Naive thymus-derived CD8-positive, alpha-beta T cell (primary cell): ENCODE measurements at places on chromosomes 7 and 10.

GRCh38 chr10:75496191-75496567 lies 64.8 kb downstream of the LRMDA start:
- no peak for DNase-seq

DNA sequence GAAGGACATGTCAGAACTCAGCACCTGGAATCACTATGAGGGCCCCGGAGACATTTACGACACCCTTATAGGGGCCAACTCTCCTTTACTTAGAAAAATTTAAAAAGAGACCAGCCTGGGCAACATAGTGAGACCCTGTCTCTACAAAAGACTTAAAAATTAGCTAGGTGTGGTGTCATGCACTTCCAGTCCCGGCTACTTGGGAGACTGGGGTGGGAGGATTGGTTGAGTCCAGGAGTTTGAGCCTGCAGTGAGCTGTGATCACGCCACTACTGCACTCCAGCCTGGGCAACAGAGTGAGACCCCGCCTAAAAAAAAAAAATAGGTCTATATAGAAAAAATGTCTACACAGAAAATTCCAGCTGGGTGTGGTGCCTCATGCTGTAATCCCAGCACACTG lies 7.5 kb upstream of the CYTH3 start:
- no peak for DNase-seq

DNA sequence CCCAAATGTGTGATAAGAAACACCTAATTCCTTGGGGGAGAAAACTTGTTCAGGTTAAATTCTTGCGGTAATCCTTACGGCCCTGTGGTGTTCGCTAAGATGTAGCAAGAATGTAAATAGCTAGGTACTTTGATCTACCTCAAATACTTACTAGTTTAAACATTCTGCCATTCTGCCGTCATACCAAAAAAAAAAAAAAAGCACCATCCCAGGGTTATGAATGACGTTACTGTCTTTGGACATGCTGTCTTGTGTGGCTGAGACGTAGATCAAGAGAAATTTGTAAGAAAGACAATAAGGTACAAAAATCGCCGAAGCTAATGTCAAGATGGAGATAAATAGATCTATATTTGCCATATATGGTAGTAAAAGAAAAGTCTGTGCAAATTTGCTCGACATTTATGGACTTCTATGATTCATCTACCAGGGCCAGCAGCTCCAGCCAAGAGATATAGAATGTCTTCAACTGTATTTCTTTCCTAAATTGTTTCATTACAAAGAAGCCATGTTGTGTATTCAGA lies 195.6 kb downstream of the CUX1 start:
- no peak for DNase-seq

DNA sequence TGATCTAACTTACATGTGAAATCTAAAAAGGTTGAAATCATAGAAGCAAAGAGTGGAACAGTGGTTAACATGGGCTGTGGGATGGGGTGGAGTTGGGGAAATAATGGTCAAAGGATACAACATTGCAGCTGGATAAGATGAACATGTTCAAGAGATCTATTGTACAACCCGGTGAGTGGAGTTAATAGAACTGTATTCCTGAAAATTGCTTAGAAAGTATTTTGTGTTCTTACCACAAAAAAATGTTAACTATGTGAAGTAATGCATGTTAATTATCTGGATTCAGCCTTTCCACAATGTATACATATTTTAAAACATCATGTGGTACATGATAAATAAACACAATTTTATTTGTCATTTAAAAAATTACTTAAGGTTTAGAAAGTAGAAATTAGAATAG lies 271.0 kb upstream of the LRRTM3 start:
- DNase-seq, result no peak

DNA sequence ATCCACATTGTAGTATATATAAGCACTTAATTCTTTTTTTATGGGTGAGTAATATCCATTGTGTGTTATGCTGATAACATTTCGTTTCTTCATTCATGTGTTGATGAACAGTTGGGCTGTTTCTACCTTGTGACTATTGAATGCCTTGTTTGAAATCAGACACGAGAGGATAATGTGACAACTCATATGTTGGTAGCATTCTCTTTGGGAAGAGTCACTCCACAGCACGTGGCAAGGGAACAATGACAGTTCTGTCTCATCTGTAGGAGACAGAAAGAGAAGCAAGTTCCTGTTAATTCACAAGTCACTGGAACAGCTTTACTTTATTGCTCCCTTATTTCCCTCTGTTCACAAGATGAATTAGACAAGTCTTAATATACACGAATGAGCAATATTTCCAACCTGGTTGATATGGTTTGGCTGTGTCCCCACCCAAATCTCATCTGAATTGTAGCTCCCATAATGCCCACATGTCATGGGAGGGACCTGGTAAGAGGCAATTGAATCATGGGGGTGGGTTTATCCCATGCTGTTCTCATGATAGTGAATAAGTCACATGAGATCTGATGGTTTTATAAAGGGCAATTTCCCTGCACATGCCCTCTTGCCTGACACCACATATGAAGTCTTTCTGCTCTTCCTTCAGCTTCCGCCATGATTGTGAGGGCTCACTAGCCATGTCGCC lies 125.3 kb downstream of the SEC23IP start:
- no peak for DNase-seq

GRCh38 chr10:26441491-26442214 lies 3.5 kb downstream of the APBB1IP start:
- DNase-seq, result peak; percentile 20

- no peak for DNase-seq
These were observed 114.4 kb upstream of the AFAP1L2 start for GRCh38 chr10:114518401-114519305.
